ENCODE measurements at places on chromosomes 4 and X.

DNA sequence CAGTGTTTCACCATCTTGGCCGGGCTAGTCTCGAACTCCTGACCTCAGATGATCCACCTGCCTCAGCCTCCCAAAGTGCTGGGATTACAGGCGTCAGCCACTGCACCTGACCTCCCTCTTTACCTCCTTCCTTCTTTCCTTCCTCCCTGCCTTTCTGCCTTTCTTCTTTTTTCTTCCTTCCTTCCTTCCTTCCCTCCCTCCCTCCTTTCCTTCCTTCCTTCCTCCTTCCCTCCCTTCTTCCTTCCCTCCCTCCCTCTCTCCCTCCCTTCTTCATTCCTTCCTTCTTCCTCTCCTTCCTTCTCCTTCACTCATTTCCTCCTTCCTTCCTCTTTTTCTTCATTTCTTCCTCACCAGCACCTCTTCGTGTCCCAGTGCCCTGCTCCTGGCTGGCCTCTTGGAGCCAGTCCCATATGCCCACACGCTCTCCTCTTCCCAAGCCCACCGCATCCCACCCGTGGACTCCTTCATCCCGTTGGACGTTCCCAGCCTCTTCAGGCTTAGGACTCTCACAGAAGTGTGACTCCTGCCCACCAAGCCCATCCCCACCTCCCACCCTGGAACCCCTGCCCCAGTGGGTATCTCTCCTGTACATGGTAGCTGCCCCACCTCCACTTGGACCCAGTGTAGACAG lies 22.6 kb downstream of the CSF2RA start:
- H3K27me3 ChIP-seq = no peaks in the 10 kb centered on the region
- no peaks in the 10 kb centered on the region for H3K36me3 ChIP-seq
- DNase-seq = no peak
- no peak overlapping the region for H3K27ac ChIP-seq

GRCh38 chr4:112377594-112378242 lies 80.5 kb downstream of the ALPK1 start:
- no peak overlapping the region for H3K4me3 ChIP-seq
- no peaks in the 10 kb centered on the region for H3K27me3 ChIP-seq
- H3K36me3 ChIP-seq = peaks cover 39% of the 10 kb centered on the region
- H3K4me1 ChIP-seq = no peaks in the 10 kb centered on the region
- DNase-seq = no peak
- no peak overlapping the region for H3K27ac ChIP-seq

GRCh38 chr4:183532821-183533220 lies 28.0 kb downstream of the ING2 start:
- no peak overlapping the region for H3K4me3 ChIP-seq
- H3K27me3 ChIP-seq = peaks cover 10% of the 10 kb centered on the region
- no peak overlapping the region for H3K27ac ChIP-seq

GRCh38 chr4:10694151-10694827 lies 9.7 kb upstream of the CLNK start:
- no peaks in the 10 kb centered on the region for H3K4me1 ChIP-seq
- no peaks in the 10 kb centered on the region for H3K36me3 ChIP-seq
- DNase-seq = no peak
- H3K27me3 ChIP-seq = no peaks in the 10 kb centered on the region
- H3K27ac ChIP-seq = no peak overlapping the region

Data from suprapubic skin (tissue), 4 donors.